Activated gamma-delta T cell (primary cell): ENCODE measurements at places on chromosomes 2 and 18.

- DNase-seq, result no peak
Observed at GRCh38 chr2:143397884-143398614, 268.8 kb downstream of the ARHGAP15 start.

- DNase-seq, result no peak
Observed at GRCh38 chr2:1968209-1968987, 224.1 kb upstream of the PXDN start.

- no peak for DNase-seq
Observed at GRCh38 chr2:62267696-62268095, 71.8 kb downstream of the B3GNT2 start.

GRCh38 chr2:43407935-43408334 lies 181.5 kb upstream of the ZFP36L2 start:
- no peak for DNase-seq

DNA sequence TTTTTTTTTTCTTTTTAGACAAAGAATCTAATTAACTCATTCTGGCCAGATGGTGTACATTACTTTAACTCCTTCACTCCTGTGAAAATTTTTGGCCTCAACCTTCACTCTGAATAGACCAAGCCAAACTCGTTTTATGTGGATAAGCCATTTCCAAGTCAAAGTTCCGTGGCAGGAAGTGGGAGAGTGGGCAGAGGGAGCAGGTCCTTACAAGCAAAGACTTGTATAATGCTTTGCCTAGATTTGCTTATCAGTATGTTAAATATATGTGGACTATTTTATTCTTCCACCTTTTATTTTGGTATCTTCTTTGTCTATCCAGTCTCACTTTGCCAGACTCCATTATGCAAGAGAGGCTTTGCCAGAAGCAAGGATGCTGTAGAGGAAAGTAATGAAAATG lies 178.1 kb upstream of the TNP1 start:
- DNase-seq, result no peak

GRCh38 chr18:54984908-54985307 lies 25.6 kb upstream of the CCDC68 start:
- no peak for DNase-seq

- DNase-seq, result no peak
Observed at GRCh38 chr18:44096016-44096415, 584.7 kb upstream of the SETBP1 start.
